ENCODE measurements at places on chromosomes 11 and 22. TPM values are rescaled to one million over a fixed set of nuclear protein-coding genes. Genes with fewer than 3 reads are reported as not detected.

The MS4A15 gene
- not detected for total RNA-seq

The EHF gene
- not detected for total RNA-seq

The METTL15 gene
- total RNA-seq = 12.3 TPM

The CBL gene
- total RNA-seq = 47.0 TPM

The C11orf91 gene
- not detected for total RNA-seq

The CRYBB2 gene
- total RNA-seq = not detected

The DEPDC7 gene
- total RNA-seq = 1.1 TPM

The LYVE1 gene
- not detected for total RNA-seq

The LAYN gene
- total RNA-seq = 0.76 TPM

The PHRF1 gene
- total RNA-seq = 38.7 TPM

The HTR3B gene
- total RNA-seq = not detected

The DNAJB7 gene
- not detected for total RNA-seq

The MOGAT2 gene
- not detected for total RNA-seq

The FAR1 gene
- 57.6 TPM for total RNA-seq

The SCUBE1 gene
- total RNA-seq = 0.15 TPM

The CRYBB3 gene
- total RNA-seq = 0.40 TPM

The ROM1 gene
- 2.2 TPM for total RNA-seq

The SSTR3 gene
- 3.9 TPM for total RNA-seq

The TRIM68 gene
- 11.6 TPM for total RNA-seq

The CD3E gene
- 653 TPM for total RNA-seq

The FOSL1 gene
- 5.0 TPM for total RNA-seq

The C11orf24 gene
- total RNA-seq = 27.4 TPM

The LRRC74B gene
- total RNA-seq = not detected

The OR51E2 gene
- not detected for total RNA-seq

The C11orf86 gene
- not detected for total RNA-seq

The GAL3ST3 gene
- not detected for total RNA-seq

The OR4C5 gene
- total RNA-seq = not detected

The TMEM45B gene
- 3.3 TPM for total RNA-seq

The TNRC6B gene
- 51.0 TPM for total RNA-seq

The KRTAP5-10 gene
- not detected for total RNA-seq

The NLRP14 gene
- not detected for total RNA-seq

Measured in activated CD4-positive, alpha-beta memory T cell treated with anti-CD3 and anti-CD28 coated beads, Interleukin-2, amount 10 ng/mL, durations not matched to agents 7 days and 5 days (primary cell).